ENCODE measurements at places on chromosomes 7 and 10. TPM values are rescaled to one million over a fixed set of nuclear protein-coding genes. Genes with fewer than 3 reads are reported as not detected.
A peak's percentile ranks its signal among the peaks of the same experiment; 100 is the strongest.

GRCh38 chr7:105149827-105150226, 135.8 kb downstream of the KMT2E start:
- no peak overlapping the region for H3K27ac ChIP-seq
- no peak for DNase-seq
- H3K27me3 ChIP-seq: no peaks in the 10 kb centered on the region
- H3K4me1 ChIP-seq: no peaks in the 10 kb centered on the region
- H3K4me3 ChIP-seq: no peak overlapping the region
- H3K36me3 ChIP-seq: peaks cover 5% of the 10 kb centered on the region

DNA sequence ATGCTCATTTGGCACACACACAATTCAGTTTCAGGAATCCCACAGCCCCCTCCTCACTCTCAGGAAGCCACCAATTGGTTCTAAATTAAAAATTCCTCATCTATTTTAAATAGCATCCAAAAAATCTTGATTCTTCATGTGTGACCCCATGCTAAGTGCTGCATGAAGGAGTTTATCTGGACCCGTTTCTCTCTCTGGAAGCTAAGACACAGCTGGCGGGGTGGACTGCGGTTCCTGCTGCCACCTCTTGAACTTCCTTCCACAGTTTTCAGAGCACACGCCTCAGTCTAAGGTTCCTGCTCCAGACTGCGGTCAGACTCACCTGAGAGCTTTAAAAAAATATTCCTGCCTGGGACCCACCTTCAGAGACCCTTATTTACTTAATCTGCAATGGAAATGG, 34.5 kb downstream of the LYZL1 start:
- no peak overlapping the region for H3K27ac ChIP-seq
- no peak for DNase-seq
- H3K4me3 ChIP-seq: no peak overlapping the region
- no peaks in the 10 kb centered on the region for H3K27me3 ChIP-seq
- peaks cover 9% of the 10 kb centered on the region for H3K4me1 ChIP-seq

GRCh38 chr10:108989976-108990375, 933.3 kb downstream of the XPNPEP1 start:
- no peak for DNase-seq
- H3K4me3 ChIP-seq: no peak overlapping the region
- H3K4me1 ChIP-seq: no peaks in the 10 kb centered on the region
- H3K27ac ChIP-seq: no peak overlapping the region
- H3K27me3 ChIP-seq: no peaks in the 10 kb centered on the region

EPHA1 gene
- total RNA-seq: 51.3 TPM

DNA sequence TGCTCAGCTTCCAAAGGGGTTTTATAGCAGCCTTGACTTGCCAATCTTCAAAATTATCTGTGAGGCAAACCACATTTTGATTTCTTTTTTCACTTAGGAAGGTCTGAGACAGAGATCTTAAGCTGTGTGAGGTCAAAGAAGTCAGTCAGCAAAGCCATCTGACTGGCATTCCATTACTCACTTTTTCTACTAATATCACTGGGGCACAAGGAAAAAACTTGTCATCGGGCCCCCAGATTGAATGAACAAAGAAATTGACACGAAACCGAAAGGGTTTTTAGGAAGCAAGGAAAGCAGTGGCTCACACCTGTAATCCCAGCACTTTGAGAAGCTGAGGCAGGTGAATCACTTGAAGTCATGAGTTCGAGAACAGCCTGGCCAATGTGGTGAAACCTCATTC, 78.5 kb upstream of the FRMD4A start:
- DNase-seq: no peak
- no peaks in the 10 kb centered on the region for H3K36me3 ChIP-seq
- no peak overlapping the region for H3K4me3 ChIP-seq

PRSS2 gene
- not detected for total RNA-seq

- H3K27ac ChIP-seq: no peak overlapping the region
- no peaks in the 10 kb centered on the region for H3K36me3 ChIP-seq
- DNase-seq: no peak
Measured at GRCh38 chr10:4467481-4467880, 358.5 kb upstream of the AKR1E2 start.

DNA sequence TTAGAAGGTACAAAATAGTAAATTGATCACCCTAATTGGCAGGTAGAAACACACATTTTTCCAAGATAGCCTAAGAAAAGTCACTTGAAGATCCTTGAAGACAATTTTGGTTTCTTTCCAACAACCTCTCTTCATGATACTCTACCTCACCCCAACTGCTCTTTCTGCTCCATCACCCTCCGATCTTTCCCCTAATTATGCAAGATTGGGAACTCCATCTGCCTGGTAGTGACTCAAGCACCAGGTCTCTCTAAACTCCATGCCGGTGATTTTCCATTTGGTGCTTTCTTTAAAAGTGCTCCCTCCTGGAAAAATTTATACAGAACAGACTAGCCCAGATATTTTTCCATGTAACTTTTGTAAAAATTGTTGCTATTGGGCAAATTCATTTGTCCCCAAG, 1.1 kb upstream of the AKR1B1 start:
- H3K4me1 ChIP-seq: peaks cover 19% of the 10 kb centered on the region
- no peak overlapping the region for H3K27ac ChIP-seq
- H3K27me3 ChIP-seq: no peaks in the 10 kb centered on the region
- DNase-seq: no peak
- no peaks in the 10 kb centered on the region for H3K36me3 ChIP-seq

DNA sequence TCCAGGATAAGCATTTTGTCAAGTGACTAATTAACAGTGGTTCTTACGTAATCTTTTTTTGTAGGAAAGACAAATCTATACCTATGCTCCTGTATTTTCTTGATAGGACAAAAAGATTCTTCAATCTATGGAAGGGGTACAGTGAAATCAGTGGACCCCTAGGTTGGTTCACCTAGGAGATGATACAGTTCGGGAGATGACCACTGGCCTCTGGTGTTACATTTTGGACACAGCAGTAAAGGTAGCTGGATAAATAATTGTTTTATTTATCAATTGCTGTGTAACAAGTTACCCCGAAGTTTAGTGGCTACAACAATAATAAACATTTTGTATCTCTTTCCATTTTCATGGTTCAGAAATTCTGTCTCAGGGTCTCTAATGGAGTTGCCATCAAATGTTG, 288.2 kb upstream of the MAGI2 start:
- H3K27me3 ChIP-seq: no peaks in the 10 kb centered on the region
- no peaks in the 10 kb centered on the region for H3K36me3 ChIP-seq
- DNase-seq: no peak
- H3K27ac ChIP-seq: no peak overlapping the region
- no peaks in the 10 kb centered on the region for H3K4me1 ChIP-seq
- H3K4me3 ChIP-seq: no peak overlapping the region

GRCh38 chr7:50614721-50615518, 49.7 kb upstream of the DDC start:
- DNase-seq: peak; percentile 74
- H3K4me3 ChIP-seq: no peak overlapping the region
- no peaks in the 10 kb centered on the region for H3K36me3 ChIP-seq
- H3K4me1 ChIP-seq: no peaks in the 10 kb centered on the region

- no peaks in the 10 kb centered on the region for H3K36me3 ChIP-seq
- H3K27ac ChIP-seq: no peak overlapping the region
- no peak for DNase-seq
- H3K4me3 ChIP-seq: no peak overlapping the region
Measured at GRCh38 chr7:121456785-121457359, 60.8 kb upstream of the FAM3C start.

- H3K36me3 ChIP-seq: no peaks in the 10 kb centered on the region
- H3K4me1 ChIP-seq: no peaks in the 10 kb centered on the region
- no peak overlapping the region for H3K27ac ChIP-seq
- H3K4me3 ChIP-seq: no peak overlapping the region
Measured at GRCh38 chr10:123470336-123470921, 195.7 kb upstream of the GPR26 start.

WDR11 gene
- total RNA-seq: 60.6 TPM
